Activated CD4-positive, alpha-beta T cell treated with anti-CD3 and anti-CD28 coated beads, Interleukin-2, amount 50 U/mL, for 48 hours (primary cell): ENCODE measurements at places on chromosomes 4 and X.

GRCh38 chr4:120765260-120765680 lies 157.3 kb downstream of the PRDM5 start:
- no peak for DNase-seq

DNA sequence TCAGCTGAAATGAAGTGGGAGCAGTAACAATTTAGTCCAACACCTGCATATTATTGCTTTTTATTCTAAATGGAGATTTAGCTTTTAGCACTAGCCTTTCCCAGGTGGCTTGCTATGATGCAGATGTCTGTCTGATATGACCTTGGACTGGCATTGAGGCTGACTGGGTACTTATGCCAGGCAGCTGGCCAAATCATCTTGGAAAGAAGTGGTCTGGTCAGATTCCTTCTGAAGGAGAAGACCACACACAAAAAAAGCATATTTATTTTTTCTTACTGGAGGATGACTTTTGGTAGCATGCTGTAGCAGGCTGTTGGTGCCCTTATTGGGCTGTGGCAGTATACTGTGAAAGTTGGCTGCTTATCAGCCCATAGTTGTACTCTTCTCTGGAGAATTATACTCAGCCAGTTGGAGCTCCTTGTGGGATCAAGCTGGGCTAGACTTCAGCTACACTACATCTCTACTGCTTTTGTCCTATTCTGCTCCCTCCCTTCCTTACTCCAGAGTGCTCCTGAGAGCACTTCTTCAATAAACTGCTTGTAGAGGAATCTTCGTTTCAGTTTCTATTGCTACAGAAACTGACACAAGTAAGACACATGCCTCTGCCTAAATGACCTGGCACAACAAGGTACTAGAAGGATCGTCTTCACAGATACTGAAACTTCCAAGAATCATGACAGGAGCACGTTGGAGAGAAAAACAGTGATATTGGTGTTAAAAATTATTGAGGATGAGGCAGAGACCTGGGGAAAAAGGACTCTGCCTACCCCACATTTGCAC lies 196.8 kb upstream of the RPS6KA3 start:
- DNase-seq: no peak

DNA sequence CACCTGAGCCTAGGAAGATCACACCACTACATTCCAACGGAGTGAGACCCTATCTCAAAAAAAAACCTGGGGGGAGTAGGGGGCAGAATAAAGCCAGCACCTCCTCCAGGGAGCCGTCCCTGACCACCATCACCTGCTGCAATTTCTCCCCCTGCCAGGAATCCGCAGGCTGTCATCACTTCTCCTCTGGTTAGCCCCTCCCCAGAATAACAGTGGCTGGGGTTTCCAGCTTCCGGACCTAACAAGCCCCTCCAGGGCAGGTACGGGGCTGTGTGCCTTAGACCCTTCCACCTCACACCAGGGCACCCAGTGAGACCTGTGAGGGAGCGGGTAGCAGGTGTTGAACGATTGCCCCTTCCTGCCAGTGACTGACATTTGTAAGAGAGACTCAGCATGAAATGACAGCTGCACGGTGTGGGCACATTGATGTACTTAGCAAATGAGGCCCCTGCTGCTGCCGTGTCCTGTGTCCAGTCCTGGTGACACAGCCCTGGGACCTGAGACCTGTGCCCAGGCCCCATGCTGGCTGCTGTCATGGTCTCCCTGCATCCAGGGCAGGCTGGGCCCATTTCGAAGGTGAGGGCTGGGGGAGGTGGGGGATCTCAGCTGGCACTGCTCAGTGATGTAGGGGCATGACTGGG lies 6.7 kb upstream of the WFS1 start:
- DNase-seq: no peak

DNA sequence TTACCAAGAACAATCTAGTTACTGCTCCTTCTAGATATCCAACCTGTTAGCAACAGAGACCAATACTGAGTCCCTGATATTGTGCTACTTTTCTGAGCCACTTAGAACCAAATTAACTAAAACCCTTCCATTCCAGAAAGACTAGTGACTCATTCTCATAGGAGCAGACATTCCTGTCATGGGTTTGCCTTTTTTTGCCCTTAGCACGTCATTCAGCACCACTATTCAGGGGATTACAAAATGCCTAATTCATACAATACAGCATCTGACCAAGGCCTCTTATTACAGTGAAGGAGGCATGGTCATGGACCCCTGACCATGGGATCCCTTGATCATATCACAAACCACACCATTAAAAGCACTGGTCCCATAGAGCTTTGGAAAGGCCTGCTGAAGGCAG lies 123.8 kb upstream of the CXCL13 start:
- DNase-seq: no peak

GRCh38 chr4:150816491-150816890 lies 198.6 kb downstream of the LRBA start:
- DNase-seq: no peak

- DNase-seq: no peak
These were observed 69.8 kb downstream of the FBXO8 start for GRCh38 chr4:174213731-174214100.

DNA sequence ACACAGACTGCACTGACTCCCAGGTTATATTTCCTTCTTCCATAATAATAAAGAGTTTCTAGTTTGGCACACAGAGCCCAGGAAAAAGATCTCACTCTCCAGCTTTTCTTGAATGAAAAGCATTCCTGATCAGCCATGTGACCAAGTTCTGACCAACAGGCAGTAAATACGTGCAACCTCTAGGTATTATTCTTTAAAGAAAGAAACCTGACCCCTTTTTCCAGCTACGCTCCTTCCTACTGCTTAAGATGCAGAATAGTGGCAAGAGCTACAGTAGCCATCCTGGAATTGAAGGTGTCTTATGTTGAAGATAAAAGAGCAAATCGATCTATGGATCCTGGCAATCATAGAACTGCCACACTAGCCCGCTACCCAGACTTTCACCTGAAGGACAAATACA lies 76.7 kb downstream of the LRBA start:
- no peak for DNase-seq

DNA sequence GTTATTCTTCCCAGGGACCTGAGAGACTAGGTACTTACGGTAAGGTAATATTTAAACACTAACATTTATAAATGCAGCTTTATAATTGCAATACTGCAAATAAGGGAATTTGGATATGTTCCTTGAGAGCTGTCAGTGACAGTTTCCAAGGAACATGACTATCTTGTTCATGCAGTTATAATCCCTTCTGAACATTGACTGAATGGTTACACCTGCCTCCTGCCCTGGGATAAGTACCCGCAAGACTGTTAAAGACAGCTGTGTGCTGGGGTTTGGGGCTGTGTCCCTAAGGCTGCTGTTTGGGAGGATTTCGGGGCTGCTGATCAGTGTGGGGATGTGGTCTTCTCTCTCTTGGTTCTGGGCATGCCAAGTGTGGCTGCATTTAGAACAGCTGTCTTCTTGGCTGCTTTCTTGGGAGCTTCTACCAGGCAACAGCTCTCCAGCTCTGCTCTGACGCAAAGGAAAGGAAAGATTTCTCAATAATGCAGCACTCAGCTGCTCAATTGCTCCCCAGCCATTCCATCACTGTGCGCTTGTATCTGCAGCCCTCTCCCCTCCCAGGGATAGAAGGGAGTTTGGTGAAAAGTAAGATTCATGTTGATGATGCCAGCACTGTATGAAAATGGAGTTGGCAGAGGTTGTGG lies 298.8 kb upstream of the TAPT1 start:
- no peak for DNase-seq

GRCh38 chr4:76950052-76950955 lies 752 bp downstream of the SEPTIN11 start:
- DNase-seq: peak; percentile 64

GRCh38 chr4:137540356-137540755 lies 8.1 kb upstream of the PCDH18 start:
- no peak for DNase-seq

DNA sequence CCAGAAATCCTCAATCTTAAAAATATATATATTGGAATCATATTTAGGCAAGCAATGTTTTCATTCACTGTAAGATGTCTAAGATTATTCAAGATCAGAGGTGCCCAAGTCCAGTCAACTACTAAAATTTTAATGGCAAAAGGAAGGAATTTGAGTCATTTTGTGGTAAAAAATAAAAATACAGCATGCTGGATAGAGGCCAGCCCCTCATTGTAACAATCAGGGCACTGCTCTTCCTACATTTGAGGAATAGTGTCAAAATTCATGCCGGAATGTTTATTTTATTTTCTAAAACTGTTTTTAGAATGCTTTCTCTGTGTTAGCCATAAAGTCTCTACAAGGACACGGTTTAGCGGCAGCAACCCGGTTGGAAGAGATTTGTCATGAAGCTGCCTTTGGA lies 49.9 kb upstream of the SRD5A3 start:
- no peak for DNase-seq

- no peak for DNase-seq
These were observed 10.4 kb downstream of the PAQR3 start for GRCh38 chr4:78928835-78929234.

DNA sequence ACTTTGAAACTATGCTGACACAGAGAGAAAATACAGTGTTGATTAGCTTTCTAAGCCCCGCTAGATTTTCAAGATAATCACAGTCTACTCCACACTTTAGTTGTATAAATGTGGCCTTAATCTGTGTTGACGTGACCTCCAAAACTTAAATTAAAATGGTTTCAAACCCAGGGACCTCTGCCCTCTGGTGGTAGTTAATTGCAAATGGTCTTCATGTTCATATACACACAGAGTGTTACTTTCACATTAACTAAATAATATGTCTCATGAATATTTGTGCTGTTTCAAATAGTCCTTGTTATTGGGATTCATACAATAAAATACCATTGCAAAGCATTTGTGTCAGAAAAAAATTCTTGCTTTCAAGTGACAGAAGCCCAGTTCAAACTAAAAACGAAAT lies 64.3 kb downstream of the TASL start:
- no peak for DNase-seq

DNA sequence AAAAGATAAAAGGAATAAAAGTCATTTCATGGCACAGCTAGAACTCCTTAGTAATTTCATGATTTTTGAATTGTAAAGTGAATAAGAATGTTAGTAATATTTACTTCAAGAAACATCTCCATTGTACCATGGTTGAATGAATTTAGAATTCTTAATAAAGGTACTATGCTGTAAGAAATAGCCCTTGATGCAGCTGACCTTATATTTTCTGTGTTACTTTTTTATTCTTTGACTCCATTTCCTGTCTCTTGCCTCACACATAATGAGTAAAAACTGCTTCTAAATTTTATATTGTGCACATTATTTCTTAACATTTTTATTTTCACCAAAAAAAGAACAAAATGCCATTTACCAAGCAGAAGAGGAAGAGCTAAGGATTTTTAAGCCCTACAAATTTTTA lies 81.9 kb upstream of the PDHA2 start:
- no peak for DNase-seq

- no peak for DNase-seq
These were observed 51.6 kb downstream of the RPS3A start for GRCh38 chr4:151150821-151151580.

DNA sequence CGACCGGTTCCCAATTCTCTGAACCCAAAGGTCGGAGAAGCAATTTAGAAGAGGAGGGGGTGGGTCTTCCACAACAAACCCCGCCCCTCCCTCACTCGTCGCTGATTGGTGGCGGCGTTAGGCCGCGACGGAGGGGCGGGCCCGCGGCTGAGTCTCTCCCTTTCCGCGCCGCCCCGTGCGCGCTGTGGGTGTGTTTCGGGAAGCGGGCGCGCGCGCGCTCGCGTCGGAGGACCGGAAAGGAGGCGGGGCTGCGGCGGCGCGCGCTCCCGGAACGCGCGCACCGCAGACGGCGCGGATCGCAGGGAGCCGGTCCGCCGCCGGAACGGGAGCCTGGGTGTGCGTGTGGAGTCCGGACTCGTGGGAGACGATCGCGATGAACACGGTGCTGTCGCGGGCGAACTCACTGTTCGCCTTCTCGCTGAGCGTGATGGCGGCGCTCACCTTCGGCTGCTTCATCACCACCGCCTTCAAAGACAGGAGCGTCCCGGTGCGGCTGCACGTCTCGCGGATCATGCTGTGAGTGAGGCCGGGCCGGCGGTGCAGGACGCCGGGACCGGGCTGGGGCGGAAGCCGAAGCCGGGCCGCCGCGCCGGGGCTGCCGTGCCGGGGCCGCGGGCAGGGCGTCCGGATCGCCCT lies at the start of gene SPCS3:
SPCS3 (plus strand) TSS at position 263 of the 636 bp plus-strand sequence; CDS start at position 374, 111 bp downstream.
- DNase-seq: peak; percentile 94

- no peak for DNase-seq
These were observed 49.7 kb downstream of the ABCG2 start for GRCh38 chr4:88108747-88109122.

GRCh38 chr4:105965183-105965800 lies 70.0 kb downstream of the NPNT start:
- no peak for DNase-seq

- no peak for DNase-seq
These were observed 45.6 kb downstream of the EPHA5 start for GRCh38 chr4:65624651-65625050.

- no peak for DNase-seq
These were observed 53.4 kb downstream of the HNRNPD start for GRCh38 chr4:82320351-82320750.

- no peak for DNase-seq
These were observed 117.3 kb downstream of the C4orf51 start for GRCh38 chr4:145797278-145797677.

GRCh38 chr4:34790131-34790530 lies 1454.2 kb downstream of the ARAP2 start:
- DNase-seq: no peak

DNA sequence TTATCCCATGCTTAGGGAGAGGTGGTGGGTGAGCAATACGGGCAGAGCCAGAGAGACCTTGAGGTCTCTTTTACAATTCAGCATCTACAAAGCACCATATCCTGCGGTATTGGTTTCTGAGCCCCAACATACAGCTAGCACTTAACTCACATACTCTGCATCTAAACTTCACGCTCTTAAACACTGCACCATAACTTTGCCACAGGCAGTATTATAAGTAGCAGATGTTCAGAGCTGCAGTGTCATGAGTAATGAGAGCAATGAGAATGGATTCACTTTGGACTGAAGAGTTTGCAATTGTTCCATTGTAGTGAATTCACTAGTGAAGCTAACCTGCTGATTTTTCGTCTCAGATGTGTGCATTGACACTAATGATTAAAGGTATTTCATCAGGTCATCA lies 93.8 kb downstream of the HS3ST1 start:
- DNase-seq: no peak

DNA sequence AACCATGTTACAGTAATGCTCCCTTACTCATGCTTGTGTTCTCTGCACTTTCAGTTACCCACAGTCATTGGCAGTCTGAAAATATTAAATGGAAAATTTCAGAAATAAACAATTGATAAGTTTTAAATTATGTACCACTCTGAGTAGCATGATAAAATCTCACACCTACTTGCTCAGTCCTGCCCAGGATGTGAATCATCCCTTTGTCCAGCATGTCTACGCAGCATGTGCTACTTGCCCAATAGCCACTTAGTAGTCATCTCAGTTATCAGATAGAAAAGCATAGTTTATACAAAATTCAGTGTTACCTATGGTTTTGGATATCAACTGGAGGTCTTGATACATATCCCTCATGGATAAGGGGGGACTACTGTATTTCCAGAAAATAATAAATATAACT lies 577.1 kb downstream of the GALNTL6 start:
- no peak for DNase-seq
